SIG-M5 (cell line): ENCODE measurements at places on chromosomes 7 and 10.

- no peak for DNase-seq
These were observed 114.7 kb downstream of the EBF3 start for GRCh38 chr10:129849452-129849750.

GRCh38 chr7:145957160-145957890, 159.3 kb upstream of the CNTNAP2 start:
- DNase-seq = no peak

- no peak for DNase-seq
These were observed 127.0 kb downstream of the SRPK2 start for GRCh38 chr7:105261689-105262088.

- DNase-seq = no peak
These were observed 166.2 kb upstream of the YAE1 start for GRCh38 chr7:39399986-39400385.

DNA sequence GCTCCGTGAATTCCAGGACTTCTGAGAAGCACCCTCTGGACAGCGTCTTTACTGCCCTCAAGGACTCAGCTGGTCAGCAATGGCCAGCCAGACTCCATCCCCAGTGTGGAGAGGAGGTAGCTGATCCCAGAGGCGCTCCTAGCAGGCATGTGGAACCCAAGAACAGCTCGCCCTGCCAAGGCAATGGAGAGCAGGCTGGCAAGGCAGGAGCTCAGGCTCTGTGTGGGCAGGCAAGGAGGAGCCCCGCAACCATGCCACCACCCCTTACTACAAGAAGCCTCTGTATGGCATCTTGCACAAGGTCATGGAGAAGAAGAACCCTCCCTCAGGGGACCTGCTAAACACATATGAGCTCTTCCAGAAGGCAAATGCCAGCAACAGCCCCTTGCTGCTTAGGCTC, 34.4 kb upstream of the SGMS1 start:
- no peak for DNase-seq

DNA sequence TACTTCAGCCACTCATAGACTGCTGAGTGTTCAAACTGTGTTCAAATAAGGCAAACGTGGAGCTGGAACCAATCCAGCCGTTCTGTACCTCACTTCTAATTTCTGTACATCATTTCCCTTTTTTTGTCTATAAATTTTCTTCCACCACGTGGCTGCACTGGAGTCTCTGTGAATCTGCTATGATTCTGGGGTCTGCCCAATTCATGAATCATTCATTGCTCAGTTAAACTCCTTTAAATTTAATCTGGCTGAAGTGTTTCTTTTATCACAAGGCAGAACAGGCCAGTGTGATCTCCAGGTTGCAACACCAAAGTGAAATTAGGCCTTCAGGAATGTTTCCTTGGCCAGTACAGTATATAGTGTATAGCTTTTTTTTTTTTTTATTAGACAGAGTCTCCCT, 53.5 kb downstream of the DNAJC12 start:
- DNase-seq = no peak

DNA sequence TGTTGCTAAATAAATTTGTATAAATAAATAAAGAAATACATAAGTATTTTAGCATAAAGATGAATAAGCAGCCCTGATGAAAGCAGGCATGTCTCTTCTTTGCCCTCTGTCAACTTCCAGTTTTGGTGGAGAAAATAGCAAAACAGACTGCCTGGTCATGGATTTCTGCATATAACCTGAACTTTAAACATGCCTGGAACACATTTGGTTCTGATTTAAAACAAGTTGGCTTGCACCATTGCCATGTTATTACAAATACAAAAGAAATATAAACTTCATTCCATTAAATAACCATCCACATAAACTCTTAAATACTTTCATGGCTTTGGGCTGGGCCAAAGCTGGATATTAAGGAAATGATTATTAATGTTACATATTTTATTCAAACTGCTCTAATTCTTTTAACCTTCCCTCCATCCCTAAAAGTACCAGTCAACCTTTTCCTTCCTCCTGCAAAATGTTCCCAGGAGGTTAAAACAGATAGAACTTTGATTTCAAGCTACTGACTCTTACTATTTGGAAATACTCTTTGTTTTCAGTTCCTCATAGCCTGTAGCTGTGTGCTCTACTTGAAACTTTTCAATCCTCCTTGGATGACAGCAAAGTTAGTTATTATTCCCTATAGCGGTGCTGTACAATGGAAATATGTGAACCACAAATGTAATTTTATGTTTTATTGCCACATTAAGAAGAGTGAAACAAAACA, 96.3 kb downstream of the BICC1 start:
- DNase-seq = no peak

DNA sequence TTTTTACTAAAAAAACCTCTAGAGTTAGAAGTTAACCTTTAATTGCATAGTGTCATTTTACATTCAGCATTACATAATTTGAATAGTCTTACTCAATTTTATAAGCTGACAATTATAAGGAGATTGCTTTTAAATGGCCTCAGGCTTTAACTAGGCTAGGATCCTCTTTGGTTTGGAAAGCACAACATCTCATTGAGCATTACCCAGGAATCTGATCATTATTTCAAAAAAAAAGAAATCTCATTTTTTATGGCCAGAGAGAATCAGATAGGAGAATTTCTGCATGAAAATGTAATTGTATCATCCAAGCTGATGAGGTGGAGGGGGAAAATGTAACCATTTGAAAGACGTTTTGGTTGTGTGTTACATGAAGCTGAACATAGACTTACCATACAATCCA, 324.9 kb upstream of the POT1 start:
- no peak for DNase-seq

- DNase-seq = no peak
These were observed 37.3 kb downstream of the PNLIPRP2 start for GRCh38 chr10:116657863-116658551.

DNA sequence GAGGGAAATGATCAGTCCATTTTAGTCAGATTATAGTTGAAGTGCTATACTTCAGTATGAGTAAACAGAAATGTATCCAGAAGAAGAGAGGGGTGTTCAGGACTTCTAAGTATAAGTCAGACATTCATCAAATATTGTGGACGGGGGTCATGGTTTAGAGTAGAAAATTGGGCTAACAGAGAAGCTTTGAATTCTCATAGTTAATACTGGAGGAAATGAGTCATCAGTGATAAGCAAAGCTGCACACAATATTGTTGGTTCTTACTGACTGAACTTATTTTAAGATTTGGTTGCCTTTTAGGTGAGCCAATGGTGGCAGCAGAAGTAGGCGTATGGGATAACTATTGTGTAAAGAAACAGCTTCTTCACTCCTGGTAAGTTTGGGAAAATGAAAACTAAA, 1.7 kb upstream of the SUMF2 start:
- no peak for DNase-seq

GRCh38 chr10:101682172-101682825, 12.7 kb downstream of the FBXW4 start:
- DNase-seq = no peak

- DNase-seq = no peak
These were observed 52.8 kb upstream of the KLF6 start for GRCh38 chr10:3837647-3838459.

DNA sequence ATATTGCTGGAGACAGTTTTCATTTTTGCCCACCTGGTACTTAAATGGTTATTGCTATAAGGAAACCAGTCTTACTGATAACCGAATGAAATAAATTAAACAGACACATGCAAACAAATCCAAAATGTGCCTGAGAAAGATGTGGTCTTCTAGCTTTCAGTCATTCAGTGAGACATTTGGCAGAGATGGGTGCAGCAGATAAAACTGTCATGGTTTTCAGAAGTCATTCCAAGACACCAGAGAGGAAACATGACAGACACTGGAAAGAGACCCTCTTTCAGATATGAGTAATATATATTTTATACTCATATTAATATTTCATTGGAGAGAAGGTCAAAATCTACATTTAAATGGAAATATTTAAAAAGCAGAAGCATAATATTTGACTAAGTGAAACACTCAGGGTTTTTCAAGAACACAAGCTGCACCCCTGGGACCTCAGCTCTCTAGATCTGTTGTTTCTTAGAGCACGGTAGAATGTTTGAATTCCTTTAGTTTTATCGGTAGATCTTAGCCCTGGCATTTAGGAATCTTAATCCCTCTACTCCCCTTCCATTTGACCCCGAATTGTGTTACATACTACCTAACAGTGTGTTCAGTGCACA, 246.1 kb downstream of the AUTS2 start:
- no peak for DNase-seq

DNA sequence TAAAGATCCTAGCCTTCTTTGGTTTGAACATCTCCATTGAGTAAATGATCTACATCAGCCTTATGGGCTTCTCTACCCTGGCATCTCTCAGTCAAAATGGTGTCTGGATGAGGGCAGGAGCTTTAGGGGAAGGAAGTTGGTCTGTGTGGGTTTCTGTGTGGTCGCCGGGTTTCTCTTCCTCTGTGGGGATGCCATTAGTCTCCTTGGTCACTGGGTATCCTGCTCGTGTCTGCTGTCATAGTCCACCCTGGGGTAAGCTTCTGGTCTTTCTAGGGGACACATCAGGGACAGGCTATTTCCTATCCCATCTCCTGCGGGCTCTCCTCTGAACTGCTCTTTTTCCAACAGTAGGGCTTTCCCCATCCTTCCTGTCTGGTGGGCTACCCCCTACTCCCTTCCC, 150.3 kb upstream of the NPY start:
- DNase-seq = no peak

- no peak for DNase-seq
These were observed 216.9 kb downstream of the POLR1F start for GRCh38 chr7:19491821-19492452.

GRCh38 chr7:102028206-102028826, 210.9 kb downstream of the CUX1 start:
- no peak for DNase-seq

GRCh38 chr10:71718165-71718698, 1.3 kb downstream of the C10orf105 start:
- DNase-seq = no peak

GRCh38 chr10:131355056-131355455, 43.5 kb upstream of the TCERG1L start:
- DNase-seq = no peak

GRCh38 chr10:83164156-83164555, 975.2 kb upstream of the GHITM start:
- no peak for DNase-seq

DNA sequence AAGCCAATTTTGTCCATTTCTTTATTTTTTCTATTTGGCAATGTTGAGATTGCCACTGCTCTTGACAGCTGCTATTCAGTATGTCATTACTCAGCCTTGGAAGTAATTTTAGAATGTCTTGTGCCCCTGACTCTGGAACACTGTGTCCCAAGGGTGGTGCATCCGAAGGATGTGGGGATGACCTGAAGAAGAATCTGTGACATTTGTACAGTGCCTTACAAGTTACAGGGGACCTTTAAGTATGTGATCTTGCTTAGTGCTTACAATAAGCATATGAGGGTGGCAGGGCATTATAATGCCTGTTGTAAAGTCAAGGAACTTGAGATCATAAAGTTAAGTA, 239.5 kb downstream of the REEP3 start:
- DNase-seq = no peak

GRCh38 chr10:96878057-96878456, 46.0 kb downstream of the LCOR start:
- DNase-seq = no peak

- no peak for DNase-seq
These were observed 564.5 kb downstream of the PTPRN2 start for GRCh38 chr7:158023157-158023556.

DNA sequence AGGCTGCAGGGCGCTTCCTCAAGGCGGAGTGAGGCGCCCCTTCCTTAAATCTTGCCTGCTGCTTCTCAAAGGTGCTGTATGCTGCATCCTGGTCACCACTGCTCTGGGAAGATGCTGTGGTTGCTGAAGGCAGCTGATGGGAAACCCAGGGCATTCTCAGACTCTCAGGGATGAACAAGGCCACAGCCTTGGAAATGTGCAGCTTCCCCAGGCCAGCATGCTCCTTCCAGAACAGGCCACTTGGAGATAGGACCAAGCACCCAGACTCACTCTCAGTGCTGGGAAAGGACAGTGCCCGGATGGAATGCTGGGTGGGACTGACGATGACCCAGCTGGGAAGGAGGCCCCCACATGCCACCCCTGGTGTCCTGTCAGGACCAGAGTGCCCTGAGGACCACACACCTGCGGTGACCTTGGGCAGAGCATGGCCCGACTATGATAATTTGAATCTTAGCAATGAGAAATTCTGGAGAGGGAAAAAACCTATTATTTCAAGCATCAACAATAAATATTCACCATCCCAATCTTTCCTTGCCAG, 235.5 kb downstream of the TNS3 start:
- no peak for DNase-seq
